ENCODE measurements at places on chromosomes 1 and 21. TPM values are rescaled to one million over a fixed set of nuclear protein-coding genes. Genes with fewer than 3 reads are reported as not detected.

Gene RCAN3
- total RNA-seq: 3.1 TPM

Gene OR2L3
- total RNA-seq: not detected

Gene PRAMEF10
- not detected for total RNA-seq

Gene PBX1
- total RNA-seq: 1.5 TPM

Gene KRTAP10-12
- total RNA-seq: not detected

Gene PDZK1IP1
- not detected for total RNA-seq

Gene UBL4B
- not detected for total RNA-seq

Data from dermis lymphatic vessel endothelial cell (primary cell).